ENCODE measurements at places on chromosomes 11 and 22.
A peak's percentile ranks its signal among the peaks of the same experiment; 100 is the strongest.

- DNase-seq, result no peak
Measured at GRCh38 chr11:13782390-13783075, 114.1 kb downstream of the FAR1 start.

GRCh38 chr11:977830-978720, 52.4 kb downstream of the AP2A2 start:
- no peak for DNase-seq

DNA sequence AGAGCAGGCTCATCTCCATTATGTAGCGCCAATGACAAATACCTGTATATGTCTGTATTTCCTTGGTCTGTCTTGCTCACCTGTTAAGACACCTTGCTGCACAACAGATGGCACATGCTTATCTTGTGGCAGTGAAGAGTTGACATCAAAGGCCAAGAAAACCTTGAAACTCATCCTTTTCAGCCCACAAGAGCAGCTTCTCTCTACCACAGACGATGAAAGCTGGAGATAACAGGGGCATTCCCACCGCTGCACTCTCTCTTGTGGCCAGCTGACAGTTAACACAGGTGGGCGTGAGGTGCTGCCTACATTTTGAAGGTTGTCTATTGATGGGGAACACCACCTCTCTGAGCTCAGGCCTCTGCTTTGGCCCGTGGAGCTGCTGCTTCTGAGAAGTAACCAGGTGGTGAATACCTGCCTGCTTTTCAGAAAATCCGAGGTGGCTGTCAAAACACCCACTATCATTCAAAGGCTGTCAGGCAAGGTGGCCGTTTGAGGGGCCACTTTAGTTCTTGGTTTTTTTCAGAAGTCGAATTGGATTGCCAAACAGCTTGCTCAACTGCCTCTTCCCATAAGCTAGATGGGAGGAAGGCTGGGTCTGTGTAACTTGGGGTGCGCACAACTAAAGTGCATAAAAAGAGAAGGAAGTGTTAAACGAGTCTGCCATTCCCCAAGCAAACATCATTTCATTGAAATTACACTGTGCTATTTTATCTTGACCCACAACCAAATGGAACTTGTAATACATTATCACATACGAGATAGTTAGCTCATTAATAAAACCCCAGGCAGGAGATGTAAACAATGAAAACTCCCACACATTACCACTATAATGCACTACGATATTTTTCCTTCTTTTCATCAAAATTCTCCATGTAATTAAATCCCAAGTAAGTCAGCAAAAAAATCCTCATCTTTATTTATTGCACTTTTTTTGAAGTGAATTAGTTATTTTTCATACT, 87.1 kb upstream of the RAG2 start:
- no peak for DNase-seq

DNA sequence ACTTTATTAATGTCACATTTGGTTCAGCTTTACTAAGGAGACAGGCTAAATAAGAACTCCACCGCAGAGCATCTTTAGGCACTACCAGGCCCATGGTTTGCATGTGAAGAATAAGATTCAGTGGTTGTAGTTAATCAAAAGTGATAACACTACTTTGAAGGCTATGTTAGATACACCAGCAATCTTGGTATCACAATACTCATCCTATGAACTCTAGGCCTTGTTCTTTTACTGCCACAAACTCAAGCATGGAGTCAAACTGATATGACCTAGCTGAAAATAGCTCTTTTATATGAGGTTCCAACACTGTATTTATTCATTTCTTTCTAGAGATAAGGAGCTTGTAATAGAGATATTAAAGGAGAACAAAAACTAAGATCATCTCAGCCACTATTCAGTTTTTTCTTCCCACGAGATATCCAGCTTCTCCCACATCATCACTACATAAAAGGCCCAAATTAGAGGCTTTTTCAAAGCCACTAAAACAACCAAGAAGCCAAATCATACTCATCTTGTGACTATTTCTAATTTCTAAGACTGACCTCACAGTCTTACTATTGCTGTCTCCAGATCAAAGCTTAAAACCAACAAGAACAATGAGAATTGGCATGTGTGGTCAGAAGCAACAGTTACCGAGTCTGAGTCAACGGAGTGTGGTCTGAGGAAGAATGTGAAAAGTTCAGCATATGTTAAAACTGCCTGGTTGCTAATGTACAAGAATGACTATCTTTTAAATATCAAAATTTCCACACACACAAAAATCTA, 25.1 kb upstream of the GUCY1A2 start:
- DNase-seq, result peak; percentile 54

DNA sequence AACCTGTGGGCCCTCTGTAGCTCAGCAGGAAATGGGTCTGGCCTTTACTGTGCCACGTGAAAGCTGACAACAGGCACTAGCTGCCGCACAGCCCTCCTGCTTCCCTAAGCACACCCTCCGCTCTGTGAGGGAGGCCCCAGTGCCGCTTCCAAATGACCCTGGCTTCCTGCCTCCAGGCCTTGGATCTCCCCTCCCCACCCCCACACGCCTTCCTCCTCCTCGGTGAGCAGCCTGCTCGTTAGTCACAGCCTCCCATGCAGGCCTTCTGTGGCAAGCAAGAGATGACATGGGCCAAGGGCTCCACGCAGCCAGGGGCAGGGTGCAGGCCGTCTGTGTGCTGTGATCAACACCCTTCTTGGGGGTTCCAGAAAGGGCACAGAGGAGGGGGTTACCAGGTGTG, 15.3 kb upstream of the RASL10A start:
- no peak for DNase-seq

DNA sequence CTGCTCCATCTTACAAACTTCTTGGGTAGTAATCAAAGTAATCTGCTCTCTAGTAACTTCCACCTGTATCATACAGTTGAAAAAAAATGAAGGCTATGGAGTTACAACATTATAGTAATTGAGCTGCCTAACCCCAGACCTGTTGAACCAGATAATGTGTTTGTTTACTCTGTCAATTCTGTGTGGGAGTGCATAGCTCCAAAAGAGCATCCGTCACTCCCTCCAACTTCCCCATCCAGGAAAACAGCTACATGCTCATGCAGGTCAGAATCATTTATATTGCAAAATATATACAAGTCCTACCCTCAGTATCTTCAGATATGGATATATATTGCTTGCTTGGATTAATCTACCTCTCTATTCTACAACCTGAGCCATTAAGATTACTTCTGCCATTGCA, 244.0 kb upstream of the ANO5 start:
- no peak for DNase-seq

DNA sequence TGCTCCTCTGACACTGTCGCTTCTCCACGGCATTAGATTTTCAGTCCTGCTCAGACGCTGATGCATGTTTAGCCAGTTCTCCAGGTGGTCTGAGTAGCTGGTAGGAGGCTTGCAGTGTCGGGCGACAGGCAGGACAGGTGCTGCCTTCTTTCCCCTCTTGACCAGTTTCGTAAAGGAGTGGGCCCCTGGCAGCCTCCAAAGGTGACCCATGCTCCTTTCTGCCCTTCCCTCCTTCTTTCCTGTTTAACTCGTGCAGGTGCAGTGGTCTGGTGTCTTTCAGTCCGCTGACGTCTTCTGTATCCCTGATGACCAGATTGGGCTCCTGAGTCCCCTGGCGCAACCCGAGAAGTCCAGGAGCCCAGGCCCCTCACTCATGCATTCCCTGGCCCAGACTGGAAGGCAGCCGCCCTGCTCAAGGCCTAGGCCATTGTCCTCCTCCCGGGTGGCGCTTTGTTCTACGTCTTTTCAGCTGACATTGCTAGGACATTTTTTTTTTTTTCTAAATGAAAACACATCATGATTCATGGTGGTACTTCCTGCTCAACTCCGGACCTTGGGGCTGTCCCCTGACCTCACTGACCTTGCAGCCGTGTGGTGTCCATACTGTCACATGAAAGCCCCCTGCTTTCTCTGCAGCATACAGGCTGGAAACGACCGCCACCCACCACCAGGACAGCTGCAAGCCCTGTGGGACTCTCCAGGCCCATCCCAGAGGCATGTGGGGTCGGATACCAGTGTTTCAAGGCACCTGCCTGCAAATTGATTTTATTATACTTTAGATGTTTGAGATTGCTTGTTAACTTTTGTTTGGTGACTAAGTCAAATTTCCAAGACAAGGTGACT, 25.5 kb upstream of the TXNRD2 start:
- DNase-seq, result no peak

Data from smooth muscle cell of the brain vasculature (primary cell).